ENCODE measurements at places on chromosomes 7 and 10.

DNA sequence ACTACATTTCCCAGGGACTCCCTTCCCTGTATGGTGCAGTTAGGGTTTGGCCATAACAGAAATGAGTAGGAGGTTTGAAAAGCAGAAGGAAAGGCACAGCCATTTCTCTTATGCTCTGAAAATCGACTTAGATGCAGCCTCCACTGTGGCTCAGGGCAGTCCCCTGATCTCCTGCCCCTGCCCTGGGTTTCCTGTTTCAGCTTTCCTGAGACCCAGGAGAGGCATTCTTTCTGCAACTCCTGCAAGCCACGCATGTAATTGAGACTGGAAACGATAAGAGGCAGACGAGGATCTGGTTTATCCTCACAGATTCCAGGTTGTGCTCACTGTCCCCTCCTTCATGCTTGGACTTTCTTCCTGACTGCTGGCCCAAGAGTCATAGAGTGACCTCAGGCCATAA, 461.2 kb upstream of the VSTM2A start:
- no peak for DNase-seq

GRCh38 chr10:110368556-110368955, 63.8 kb upstream of the SMNDC1 start:
- no peak for DNase-seq

DNA sequence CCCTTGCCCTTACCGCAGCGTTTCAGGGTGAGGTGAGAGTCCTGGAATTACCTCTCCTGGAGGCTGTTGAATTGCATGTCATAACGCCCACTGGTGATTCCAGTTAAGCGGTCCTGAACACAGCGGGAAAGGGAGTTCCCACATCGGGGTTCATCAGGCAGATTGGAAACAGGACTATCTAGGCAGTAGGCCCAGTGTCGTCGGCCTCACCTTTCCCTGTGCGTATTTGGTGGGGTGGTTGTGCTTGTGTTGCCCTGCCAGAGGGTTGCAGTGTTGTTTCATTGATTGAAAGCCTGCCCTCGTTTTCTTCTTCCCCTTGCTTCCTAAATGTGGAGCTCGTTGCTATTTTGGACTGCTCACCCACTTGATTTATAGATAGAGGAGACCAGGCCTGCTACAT, 10.6 kb upstream of the SUN1 start:
- DNase-seq, result no peak

GRCh38 chr7:148763622-148764021, 64.9 kb downstream of the CUL1 start:
- DNase-seq, result no peak

DNA sequence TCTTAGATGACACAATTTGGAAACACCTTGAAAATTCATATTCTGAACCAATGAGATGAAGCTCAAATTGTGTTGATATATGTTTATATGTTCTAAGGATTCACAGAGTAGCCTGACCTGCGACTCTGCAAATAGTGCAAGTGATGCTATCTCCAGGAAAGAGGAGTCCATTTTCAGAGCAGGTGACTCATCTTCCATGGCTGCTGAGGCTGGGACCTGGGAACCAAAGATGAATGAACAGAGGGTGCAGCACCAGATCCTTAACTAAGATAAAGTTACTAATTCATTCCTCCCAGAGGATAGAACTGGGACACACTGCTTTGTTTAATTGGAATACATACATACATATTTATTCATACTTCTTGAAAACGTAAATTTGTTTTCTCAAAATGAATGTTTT, 240.6 kb upstream of the SEMA3C start:
- no peak for DNase-seq

DNA sequence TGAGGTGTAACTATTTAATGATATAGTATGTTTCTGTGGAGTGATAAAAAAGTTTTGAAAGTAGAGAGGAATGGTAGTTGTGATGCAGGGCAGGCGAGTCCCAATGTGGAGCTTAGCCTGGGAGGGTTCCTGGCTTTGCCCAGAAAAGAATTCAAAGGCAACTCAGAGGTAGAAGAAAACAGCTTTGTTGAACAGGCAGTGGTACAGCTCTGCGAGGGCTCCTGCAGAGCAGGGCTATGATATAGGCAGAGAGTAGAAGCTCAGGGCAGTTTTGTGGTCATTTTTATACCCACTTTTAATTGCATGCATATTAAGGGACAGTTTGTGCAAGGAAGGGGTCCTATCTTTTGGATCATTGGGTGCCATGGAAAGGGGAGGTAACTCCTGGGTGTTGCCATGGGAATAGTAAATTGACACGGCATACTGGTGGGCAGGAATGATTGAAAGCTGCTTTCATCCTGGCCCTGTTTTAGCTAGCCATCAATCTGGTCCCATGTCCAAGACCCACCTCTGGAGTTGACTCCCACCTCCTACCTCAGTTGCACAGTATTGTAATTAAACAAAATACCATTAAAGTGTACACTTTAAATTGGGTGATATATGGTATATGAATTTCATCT, 12.4 kb downstream of the CYP2C8 start:
- DNase-seq, result no peak

GRCh38 chr7:36244429-36244828, 91.4 kb downstream of the EEPD1 start:
- no peak for DNase-seq

DNA sequence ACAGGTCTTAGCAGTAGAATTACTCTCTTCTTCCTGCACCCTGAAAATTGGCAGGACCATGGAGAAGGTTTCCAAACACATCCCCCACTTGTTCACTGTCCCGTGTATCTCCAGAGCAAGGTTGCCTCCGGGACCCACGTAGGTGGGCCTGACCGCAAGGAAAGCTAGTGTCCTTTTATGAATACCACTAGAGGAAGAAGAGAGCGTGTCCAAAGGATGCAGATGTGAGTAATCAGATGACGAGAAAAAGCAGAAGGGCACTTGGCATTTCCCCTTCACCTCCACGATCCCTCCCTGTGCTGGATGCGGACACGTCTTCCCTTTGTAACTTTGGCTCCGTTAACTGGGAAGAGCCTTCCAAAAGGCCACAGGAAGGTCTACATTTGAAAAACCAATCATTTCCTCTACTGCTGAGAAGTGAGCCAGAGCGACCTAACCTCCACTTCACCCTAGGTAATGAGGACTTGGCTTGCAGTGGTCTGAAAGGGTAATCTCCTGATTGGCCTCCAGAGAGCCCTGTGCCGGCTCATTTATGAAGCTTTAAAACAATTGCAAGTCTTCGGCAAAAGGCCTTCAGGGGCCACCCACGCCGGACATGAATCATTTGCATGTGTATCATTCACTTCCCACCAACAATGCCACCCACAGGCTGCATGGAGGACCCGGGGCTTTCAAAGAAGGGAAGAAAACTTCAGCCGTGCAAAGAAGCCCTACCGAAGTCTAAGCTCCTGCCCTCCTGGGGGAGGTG, 55.4 kb downstream of the LYZL1 start:
- DNase-seq, result no peak

- DNase-seq, result no peak
Observed at GRCh38 chr7:23410446-23411183, 59.7 kb downstream of the IGF2BP3 start.

DNA sequence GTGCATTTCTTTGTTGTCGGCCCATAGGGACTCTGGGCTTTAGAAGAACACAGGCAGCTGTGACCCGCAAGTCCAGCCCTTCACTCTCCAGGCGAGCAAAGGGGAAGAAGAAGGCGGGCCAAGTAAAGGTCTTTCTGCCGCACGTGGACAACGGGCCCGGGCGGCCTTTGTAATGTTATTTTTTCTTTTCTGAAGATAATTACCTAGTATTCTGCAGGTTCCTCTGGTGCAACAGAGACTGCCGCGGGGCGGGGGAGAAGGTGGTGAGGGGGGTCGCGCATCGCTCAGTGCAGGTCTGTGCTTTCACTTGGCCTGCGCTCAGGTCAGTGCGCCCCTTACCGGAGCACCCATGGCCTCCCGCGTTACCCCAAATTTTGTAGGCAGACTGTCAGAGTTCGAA, 7.1 kb upstream of the TBX20 start:
- DNase-seq, result no peak

DNA sequence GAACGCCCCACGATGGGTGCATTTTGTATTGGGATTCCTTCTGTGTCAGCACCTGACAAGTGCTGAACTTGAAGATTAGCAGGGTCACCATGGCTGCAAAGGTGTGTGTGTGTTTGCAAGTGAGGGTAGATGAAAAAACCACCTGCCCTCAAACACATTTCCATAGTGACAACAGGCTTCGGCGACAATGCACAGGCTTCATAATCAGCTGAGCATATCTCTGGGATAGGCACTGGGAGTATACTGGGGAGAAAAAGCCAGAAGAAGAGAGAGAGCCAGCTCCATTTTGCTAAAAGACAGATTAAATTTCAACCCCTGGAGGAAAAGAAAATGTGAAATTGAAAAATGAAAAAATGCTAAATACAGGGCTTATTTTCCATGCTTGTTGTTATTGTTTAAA, 656.1 kb downstream of the INHBA start:
- no peak for DNase-seq

- DNase-seq, result no peak
Observed at GRCh38 chr10:24908793-24909423, 43.5 kb downstream of the PRTFDC1 start.

GRCh38 chr10:74022926-74023629, 25.2 kb downstream of the VCL start:
- DNase-seq, result no peak

DNA sequence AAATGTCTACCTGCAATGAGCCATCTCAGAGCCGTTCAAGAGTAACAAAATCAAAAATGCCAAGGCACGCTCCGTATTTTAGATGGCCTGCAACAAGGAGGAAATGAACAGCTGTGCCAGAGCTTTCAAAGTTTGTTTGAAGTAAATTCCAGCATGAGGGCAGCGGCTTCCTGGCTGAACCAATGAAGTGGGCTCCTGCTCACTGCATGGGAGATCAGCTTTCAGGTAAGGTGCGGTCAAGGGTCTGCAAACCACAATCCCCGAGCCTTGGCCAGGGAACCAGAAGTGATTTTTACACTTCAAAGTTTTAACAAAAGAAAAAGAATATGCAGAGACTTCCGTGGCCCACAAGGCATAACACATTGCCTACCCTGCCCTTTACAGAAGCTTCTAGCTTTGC, 120.6 kb downstream of the DIP2C start:
- no peak for DNase-seq

DNA sequence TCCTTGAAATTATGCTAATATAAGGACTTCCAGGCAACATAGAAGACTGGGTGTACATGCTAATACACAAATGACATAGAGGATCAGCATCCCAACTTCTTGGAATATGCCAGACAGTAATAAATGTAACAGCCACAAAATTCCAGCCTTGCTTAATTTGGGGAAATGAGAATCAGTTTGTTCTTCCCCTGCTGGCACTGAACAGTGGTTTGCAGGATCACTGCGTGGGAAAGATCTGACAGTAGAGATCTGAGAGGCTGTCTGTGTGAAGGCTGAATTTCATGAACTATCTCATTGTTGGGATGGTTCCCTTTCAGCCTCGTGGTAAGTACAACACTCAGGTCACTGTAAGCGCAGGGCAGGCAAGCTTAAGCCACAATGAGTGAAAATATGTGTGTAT, 1078.0 kb downstream of the LRMDA start:
- no peak for DNase-seq

GRCh38 chr10:2079603-2080078, 342.3 kb upstream of the ADARB2 start:
- DNase-seq, result no peak

GRCh38 chr10:13904064-13904463, 317.3 kb downstream of the PRPF18 start:
- no peak for DNase-seq

DNA sequence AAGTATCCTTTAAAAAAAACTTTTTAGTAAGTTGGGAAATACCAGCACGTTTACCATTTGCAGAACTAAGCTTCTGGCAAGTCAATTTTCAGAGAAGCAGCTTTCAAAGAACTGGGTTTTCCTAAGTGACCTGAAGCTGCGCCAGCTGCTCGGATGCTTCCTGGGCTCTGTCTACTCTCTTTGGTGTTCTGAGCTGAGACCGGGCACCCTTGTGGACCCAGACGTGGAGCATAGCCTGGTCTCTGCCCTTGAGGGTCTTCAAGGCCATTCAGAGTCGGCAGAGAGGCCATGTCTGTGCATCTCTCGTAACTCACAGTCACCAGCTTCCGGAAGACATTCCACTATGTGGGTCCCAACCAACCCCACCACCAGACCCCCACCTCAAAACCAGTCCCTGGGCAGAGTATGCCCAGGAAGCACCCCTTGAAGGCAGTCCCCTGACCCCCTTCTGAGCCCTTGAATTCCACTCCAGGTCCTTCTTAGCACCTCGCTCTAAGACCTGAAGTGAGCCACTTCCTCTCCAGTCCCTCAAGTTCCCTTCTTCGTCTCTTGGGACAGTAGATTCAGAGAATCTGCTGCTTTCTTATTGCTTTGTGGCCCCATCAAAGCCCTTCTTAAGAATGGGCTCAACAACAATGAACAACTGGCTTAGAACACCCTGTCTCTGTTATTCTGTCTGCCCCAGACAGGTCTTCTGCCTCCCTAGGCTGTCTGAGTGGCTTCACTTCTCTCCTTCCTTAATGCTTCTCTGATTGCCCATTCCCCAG, 8.5 kb downstream of the CALML5 start:
- no peak for DNase-seq

DNA sequence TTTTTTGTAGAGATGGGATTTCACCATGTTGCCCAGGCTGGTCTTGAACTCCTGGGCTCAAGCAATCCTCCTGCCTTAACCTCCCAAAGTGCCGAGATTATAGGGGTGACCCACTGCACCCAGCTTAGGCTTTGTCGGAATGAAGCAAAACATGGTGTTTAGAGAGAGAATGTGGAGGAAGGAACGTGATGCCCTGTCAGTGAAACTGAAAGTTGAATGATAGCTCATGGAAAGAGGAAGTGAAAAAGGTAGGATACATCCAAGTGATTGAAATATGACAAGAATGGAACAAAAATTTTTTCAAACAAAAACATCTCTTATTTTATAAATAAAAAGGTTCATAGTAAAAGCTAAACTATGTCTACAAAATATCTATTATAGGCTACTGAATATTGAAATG, 5.9 kb downstream of the AKAP9 start:
- DNase-seq, result no peak

GRCh38 chr10:10644676-10645385, 372.8 kb upstream of the CELF2 start:
- DNase-seq, result no peak

- no peak for DNase-seq
Observed at GRCh38 chr10:5963071-5963470, 14.3 kb downstream of the IL15RA start.

DNA sequence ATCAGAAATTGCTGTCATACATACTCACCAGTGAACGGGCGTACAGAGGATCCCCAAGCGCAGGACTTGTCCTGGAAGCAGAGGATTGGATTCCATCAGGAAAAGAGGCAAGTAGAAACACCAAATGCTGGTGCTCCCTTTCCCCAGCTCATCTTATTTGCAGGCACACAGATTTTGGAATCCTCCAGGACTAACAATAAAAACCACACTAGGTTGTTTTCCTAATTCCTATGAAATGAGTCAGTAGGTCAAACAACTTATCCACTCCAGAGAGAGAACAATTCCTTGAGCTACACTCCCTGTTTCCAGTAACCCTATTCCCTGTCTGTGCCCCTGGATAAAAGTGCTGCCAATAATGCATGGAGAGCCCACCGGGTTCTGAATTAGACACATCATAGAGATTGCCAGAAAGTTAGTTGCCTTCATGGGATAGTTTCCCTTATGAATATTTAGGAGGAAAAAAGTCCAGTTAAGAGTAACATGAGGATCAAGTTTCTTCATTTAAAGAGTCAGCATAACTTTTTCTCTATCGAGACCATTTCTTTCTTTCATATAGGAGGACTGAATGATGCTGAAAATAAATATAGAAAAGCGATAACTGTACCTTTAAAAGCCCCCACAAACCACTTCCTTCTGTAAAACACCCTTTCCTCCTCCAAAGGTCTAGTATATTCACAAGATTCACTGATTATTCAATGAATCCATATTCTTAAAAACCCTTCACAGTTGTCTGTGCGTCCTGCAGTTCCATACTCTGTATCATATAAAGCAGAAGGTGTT, 178.3 kb upstream of the KLF14 start:
- no peak for DNase-seq

- DNase-seq, result no peak
Observed at GRCh38 chr7:43735403-43735801, 6.1 kb upstream of the COA1 start.
